ENCODE measurements at places on chromosomes 7 and 10.

DNA sequence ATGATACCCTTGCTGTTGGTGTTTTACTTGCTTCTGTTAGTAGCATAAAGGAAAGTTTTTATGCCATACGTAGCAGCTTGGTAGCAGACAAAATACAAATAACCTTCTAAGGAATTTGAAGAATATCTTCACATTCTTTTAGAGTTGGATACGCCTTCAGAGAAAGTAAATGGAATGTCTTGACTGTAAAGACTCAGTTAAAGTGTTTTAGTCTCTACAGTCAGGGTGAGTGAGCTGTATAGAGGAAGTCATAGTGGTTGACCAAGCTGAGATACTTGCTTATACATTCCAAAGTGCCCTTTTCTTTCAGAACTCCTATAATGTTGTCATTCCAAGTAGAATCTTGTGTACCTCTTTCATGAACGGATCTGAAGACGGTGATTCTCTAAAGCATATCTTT lies 37.7 kb downstream of the RABGEF1 start:
- no peak for DNase-seq

- no peak for DNase-seq
Observed at GRCh38 chr7:69309601-69310000, 288.7 kb upstream of the AUTS2 start.

DNA sequence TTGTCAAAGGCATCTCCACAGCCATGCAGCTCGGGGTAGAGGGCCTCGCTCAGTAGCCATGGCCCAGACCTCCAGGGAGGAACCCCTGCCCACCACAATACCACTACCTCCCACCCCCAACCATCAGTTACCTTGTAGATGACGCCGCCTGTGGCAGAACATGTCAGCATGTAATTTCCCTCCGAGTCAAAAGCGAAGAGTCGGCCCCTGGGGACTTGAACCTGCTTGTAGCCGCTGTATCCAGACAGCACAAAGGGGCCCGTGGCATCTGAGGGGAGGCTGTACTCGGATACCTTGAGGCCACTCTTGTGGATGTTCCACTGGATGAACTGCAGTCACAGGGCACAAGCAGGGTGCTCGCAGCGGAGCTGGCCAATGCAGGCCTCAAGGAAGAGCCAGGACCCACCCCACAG lies 16.3 kb upstream of the CYREN start:
- DNase-seq = peak; percentile 46

- no peak for DNase-seq
Observed at GRCh38 chr7:11748884-11749283, 83.1 kb downstream of the THSD7A start.

DNA sequence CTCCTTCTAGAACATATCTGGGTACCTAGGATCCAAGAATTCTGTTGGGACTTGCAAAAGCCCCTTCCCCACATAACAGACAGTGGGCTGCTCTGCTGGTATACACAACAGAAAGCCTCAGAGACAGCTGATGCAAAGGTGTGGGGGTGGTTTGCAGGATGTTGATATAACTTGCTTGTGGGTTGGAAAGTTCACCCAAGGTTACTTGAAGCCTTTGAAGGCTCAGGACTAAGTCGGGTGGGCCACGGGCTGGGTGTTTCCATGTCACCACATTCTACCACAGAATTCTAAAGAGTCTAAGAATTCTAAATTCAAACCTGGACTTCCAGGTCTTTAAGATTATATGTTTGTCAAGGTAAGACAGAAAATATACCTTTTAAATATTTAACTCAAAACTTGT lies 7.4 kb upstream of the NRCAM start:
- no peak for DNase-seq

- DNase-seq = no peak
Observed at GRCh38 chr7:74306004-74306729, 17.0 kb downstream of the CLIP2 start.

GRCh38 chr7:64625114-64626082 lies 40.5 kb upstream of the ZNF107 start:
- DNase-seq = no peak

DNA sequence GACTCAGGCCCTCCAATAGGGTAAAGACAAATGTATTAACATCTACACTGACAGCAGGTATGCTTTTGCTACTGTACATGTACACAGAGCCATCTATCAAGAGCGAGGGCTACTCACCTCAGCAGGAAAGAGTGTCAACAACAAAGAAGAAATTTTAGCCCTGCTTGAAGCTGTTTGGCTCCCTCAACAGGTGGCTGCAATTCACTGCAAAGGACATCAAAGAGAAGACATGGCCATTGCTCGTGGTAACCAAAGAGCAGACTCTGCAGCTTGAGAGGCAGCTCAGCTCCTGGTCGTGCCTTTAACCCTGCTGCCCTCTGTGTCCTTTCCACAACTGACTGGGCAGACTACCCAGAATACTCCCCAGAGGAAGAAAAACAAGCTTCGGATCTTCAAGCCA lies 5.1 kb downstream of the AKR1B15 start:
- DNase-seq = no peak

DNA sequence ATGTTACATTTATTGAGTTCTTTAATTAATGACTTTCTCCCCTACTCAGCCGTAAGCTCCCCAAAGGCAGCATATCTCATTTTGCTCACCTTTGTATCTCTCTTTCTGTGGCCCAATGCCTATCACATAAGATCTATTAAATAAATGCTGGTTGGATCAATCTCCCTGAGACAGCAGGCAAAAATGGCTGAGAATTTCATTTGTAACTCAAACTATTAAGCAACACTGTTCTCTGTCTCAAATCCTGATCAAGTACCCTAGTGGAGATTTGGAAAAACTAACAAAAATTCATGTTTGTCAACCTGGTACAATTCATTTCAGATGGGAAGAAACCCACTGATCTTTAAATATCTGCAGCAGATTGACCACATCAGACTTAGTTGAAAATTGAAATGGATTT lies 127.4 kb downstream of the ZFAND4 start:
- DNase-seq = no peak

DNA sequence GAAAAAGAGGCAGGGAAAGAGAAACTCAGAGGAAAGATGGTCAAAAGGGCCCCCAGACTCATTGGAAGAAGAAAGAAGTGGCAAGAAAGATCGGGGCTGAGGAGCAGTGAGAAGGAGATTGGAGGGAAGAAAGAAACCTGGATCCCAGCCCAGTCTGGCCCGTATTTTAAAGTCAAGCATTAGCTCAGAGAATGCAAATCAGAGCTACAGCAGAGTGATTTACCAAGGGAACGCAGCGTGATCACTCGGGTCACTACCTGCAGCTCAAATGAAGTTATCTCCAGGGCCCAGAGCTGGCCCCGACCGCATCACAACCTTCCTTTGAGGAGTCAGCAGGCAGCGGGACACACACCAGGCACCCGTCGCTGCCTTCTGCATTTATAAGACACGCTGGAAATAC lies 72.8 kb downstream of the CARD11 start:
- no peak for DNase-seq

- no peak for DNase-seq
Observed at GRCh38 chr10:132849546-132850031, 63.6 kb upstream of the NKX6-2 start.

- no peak for DNase-seq
Observed at GRCh38 chr7:88329532-88330463, 23.1 kb upstream of the STEAP4 start.

- DNase-seq = no peak
Observed at GRCh38 chr10:13352519-13352918, 4.4 kb upstream of the SEPHS1 start.

DNA sequence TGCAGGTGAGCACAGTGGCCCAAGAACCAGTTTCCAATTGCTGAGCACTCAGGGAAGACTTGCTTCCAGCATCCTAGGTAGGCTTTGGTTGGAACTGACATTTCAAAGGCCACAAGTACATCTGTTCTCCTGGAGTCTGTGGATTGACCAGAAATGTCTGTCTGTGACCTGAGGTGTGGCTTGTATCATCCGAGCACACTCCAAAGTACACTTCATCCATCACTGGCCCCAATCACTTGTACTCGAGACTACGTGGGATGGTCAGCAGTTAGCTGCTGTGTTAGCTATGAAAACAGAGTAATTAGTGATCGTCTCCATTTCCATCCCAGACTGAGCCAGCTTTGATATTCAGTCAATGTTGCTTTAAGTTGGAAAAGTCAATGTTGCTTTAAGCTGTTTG lies 45.0 kb downstream of the MKI67 start:
- DNase-seq = no peak

DNA sequence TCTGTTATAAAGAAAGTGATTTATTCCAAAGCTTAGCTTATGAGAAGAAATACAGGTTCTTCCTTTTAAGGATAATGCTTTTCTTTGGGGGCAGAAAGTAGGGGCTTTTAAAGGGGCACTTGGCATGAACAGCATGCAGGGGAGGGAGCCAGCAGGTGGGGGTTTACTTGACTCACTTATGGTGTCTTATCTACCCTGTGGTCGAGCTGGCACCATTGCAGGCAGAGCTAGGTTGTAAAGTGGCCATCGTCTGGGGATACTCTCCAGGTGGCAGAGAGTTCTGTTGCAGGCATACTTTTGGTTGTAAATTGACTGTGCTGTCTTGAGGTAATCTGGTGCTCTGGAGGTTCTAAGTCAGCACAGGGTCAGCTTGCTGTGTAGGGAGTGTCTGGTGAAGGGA lies 26.3 kb upstream of the IFRD1 start:
- no peak for DNase-seq
